ENCODE measurements at places on chromosomes 12 and 14.
A peak's percentile ranks its signal among the peaks of the same experiment; 100 is the strongest.

DNA sequence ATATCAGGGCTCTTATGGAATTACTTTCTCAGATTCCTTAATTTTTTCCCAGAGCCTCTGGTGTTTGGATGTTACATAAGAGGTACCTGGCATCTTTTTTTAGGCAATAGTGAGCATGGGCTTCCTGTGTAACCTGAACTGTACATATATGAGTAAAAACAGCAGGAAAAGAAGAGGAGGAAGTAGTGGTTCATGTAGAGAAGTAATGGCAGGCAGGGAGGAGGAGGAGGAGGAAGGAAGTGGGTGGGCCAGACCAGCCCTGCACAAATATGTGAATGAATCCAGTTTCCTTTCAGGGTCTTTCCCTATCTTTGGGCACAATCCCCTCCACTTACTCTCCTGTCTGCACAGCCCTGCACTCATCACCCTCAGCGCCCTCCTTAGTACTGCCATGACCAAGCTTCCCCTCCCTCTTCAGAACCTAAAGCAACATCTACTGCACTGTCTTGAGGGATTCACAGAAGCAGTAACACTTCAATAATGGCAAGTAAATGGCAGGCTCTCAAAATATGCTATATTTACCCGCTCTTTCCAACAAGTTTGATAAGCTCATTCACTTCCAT, 40.9 kb upstream of the GSG1 start:
- DNase-seq: peak; percentile 27

DNA sequence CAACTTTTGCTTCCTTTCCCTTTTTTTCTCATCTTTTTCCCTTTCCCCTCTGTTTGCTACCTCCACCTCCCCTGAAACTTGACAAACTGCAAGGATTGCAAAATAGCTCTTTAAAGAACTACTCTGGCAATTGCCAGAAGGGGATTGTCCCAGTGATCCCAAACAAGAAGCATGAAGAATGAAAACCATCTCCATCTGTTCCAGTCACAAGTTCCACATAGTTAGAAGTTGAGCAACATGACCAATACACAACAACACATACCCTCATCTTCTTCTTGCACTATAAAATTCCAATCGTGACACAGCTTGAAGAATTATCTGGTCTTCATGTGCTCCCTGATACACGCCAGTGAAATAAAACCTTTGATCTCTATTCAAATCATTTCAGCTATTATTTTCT, 93.7 kb upstream of the USP15 start:
- DNase-seq: no peak

DNA sequence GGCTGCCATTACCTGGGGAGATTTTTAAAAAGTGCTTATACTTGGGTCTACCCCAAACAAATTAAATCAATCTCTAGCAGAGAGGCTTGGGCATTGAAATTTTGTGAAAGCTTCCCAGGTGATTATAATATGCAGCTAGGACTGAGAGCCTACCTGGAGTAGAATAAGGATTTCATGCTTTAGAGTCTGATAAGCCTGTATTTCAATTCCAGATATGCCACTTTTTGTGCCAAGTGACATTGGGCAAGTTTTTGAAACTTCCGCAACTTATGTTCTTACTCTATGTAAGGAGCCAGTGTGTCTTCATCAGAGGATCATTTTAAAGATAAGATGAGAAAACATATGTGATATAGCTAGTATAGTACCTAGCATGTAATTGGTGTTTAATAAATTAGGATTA, 159.8 kb upstream of the LRIG3 start:
- no peak for DNase-seq

DNA sequence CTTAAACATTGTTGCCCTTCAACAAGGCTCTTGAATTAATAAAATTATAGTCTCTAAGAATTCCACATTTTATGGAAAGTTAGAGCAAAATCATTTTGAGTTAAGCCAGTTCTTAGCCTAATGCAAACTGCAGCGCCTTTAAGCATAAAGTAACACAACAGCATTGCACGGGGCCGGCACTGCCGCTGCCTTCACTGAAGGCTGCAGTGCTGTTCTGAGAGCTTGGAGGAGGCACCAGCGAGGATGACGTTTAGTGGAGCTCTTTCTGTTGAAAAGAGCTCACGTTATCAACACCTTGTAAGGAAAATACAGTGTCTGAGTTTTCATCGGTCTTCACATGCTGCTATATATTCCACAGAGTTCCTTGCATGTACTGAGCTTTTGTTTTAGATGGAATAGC, 38.3 kb upstream of the DYNC1H1 start:
- DNase-seq: no peak

- peak; percentile 10 for DNase-seq
These were observed 20.9 kb downstream of the PDE6H start for GRCh38 chr12:14993537-14994266.

GRCh38 chr12:110948041-110948440, 27.7 kb upstream of the MYL2 start:
- no peak for DNase-seq

DNA sequence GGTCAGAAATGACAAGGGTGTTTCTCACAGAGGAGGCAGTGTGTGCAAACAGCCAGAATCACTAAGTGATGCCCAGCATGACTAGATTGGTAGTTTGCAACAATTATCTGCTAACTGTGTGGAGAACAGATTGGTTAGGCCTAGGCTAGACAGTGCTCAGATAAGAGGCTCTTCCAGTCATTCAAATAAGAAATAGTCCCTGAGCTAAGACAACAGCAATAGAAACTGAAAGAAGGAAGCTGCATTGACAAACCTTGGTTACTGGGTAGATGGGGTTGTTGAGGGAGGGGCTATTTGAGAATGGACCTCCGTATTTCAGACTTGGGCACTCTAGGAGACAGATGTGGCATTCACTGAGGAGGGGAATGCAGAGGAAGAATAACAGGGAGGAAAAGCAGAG, 255.0 kb upstream of the NPAS3 start:
- no peak for DNase-seq

DNA sequence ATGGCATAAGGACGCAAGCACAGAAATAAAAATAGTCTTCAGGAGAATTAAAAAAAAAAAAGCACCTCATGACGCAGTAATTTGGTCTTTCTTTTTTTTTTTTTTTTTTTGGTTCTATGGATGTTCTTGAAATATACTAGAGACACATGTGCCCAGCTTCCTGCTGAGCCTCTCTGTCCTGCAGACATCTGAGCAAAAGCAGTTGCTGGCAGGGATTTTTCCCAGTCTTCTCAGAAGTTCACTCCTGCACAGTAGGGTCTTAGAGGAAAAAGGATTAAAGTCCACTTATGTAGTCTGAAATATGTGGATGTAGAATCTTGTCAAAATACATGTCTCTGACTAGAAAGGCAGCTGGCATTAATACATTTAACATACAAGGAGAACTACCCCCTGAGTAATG, 1888.1 kb upstream of the SEL1L start:
- no peak for DNase-seq

GRCh38 chr12:94982456-94982855, 21.0 kb downstream of the NDUFA12 start:
- DNase-seq: no peak

- DNase-seq: no peak
These were observed 15.2 kb upstream of the AKAP6 start for GRCh38 chr14:32313844-32314376.

GRCh38 chr14:102029956-102030355, 56.9 kb downstream of the HSP90AA1 start:
- no peak for DNase-seq

DNA sequence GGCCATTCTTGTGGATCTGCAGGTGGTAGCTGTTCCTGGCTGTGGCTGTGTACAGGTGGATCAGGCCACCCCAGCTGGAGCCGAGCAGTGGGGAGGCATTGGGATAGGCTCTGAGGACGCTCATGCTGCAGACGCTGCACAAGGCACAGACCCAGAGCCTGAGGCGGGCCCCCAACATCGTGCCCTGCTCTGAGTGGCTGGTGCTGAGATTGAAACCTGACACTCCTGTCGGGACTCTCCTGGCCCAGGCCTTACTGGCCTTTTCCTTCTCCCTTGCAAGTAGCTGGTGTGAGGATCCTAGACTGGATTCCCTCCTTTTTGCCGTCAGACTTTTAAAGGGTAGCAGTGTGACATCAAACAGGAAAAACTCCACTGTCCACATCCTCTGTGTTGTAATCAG, at the start of gene FGF23:
FGF23 (minus strand) TSS at position 308 of the 400 bp plus-strand sequence; CDS start at position 178, 130 bp downstream.
- DNase-seq: no peak
